GM23338 (cell line): ENCODE measurements at places on chromosomes 12 and 14.

- H3K4me3 ChIP-seq: no peak overlapping the region
- no peaks in the 10 kb centered on the region for H3K27me3 ChIP-seq
- no peak overlapping the region for H3K27ac ChIP-seq
- no peak for DNase-seq
These were observed 49.3 kb downstream of the DDHD1 start for GRCh38 chr14:53103636-53104340.

DNA sequence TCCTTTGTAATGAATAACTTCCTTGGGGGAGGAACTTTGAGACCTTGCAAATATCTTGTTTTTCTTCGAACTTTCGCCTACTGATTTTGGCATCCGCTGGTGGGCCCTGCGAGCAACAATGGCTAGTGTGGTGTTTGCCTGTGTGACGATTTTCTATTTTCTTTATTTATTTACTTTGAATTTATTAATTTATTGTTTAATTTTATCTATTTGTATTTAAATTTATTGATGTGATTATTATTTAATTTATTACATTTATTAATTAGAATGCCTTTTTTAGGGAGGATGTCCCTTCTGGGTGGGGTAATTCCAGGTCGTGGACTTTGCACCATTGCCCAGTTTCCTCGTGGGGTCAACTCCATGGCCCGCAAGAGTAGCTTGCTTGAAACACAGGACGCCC, 149.7 kb downstream of the ZNF664 start:
- H3K4me1 ChIP-seq: peaks cover 23% of the 10 kb centered on the region
- H3K4me3 ChIP-seq: no peak overlapping the region
- no peaks in the 10 kb centered on the region for H3K27me3 ChIP-seq
- DNase-seq: no peak
- no peaks in the 10 kb centered on the region; the same call in 1 of the 2 replicates for H3K36me3 ChIP-seq
- no peak overlapping the region for H3K27ac ChIP-seq

DNA sequence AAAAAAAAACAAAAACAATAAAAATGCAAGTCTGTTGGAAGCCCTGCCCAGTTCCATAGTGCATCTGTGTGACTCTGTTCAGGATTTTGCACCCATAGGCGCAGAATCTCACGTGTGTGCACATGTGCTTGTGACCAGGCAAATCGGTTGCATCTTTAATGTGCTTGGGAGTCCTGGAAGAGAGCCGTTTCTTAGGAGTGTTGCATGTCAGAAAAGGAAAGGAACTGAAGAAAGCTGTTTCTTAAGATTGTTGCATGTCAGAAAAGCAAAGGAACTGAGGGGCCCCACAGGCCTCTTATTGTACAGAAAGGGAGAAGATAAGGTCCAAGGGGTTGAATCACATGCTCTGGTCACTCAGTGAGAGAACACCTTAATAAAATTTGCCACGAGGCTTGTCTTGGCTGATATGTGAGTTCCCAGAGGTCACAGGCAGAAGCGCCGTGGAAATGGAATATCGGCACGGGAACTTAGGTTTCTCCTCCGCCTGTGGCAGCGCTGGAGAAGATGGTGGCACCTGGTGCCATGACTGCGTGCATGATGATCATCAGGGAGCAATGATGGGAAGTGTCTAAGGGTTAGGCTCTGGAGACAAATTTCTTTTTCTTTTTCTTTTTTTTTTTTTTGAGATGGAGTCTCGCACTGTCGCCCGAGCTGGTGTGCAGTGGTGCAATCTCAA, 90.0 kb downstream of the LRRC74A start:
- H3K27me3 ChIP-seq: no peaks in the 10 kb centered on the region
- no peak for DNase-seq
- H3K4me3 ChIP-seq: no peak overlapping the region
- H3K4me1 ChIP-seq: peaks cover 39% of the 10 kb centered on the region
- no peak overlapping the region for H3K27ac ChIP-seq
- no peaks in the 10 kb centered on the region for H3K36me3 ChIP-seq

GRCh38 chr12:15278816-15279658, 43.3 kb upstream of the PTPRO start:
- no peak overlapping the region for H3K4me3 ChIP-seq
- no peaks in the 10 kb centered on the region for H3K4me1 ChIP-seq
- H3K36me3 ChIP-seq: no peaks in the 10 kb centered on the region

DNA sequence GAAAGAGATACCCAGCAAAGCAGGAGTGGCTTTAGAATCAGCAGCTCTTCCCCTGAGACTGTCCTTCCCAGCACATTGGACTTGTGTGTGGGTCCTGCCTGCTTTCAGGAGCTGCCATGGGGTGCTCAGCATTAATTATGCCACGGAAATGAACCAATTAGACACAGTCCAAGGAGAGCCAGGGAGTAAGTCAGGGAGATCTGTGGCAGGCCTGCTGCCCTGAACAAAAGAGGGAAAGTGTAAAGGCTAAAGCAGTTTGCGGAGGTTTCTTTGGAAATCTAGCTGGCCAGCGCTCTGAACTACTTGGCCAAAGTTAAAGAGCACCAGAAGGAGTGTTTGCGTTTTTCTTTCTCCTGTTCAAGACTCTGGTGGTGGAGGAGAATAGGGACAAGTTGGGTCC, 65.7 kb upstream of the SRSF5 start:
- no peaks in the 10 kb centered on the region for H3K27me3 ChIP-seq
- H3K36me3 ChIP-seq: no peaks in the 10 kb centered on the region
- no peak overlapping the region for H3K4me3 ChIP-seq
- peaks cover 17% of the 10 kb centered on the region for H3K4me1 ChIP-seq
- H3K27ac ChIP-seq: no peak overlapping the region
- DNase-seq: no peak

GRCh38 chr14:99468836-99469592, 11.6 kb downstream of the SETD3 start:
- H3K4me1 ChIP-seq: peaks cover 22% of the 10 kb centered on the region
- DNase-seq: no peak
- no peak overlapping the region for H3K27ac ChIP-seq
- no peaks in the 10 kb centered on the region for H3K36me3 ChIP-seq
- no peaks in the 10 kb centered on the region for H3K27me3 ChIP-seq
- H3K4me3 ChIP-seq: no peak overlapping the region

DNA sequence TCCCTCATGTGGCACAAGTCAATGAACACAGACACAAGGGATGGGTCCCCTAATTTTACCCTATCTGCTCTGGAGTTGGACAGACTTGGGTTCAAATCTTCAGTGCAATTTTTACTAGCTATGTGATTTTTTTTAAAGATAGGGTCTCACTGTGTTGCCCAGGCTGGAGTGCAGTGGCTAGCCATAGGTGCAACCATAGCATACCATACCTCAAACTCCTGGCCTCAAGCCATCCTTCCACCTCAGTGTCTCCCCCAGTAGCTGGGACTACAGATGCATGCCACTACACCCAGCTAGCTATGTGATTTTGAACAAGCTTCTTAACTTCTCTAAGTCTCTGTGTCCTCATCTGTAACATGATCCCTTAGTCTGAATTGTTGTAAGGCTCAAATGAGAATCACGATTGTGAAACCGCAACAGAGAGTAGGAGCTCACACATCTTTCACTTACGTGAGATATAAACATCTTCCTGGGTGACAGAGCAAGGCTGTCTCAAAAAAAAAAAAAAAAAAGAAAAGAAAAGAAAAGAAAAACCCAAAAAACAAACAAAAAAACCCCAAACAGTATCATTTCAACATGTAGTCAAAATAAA, 4.7 kb downstream of the CALCOCO1 start:
- H3K27me3 ChIP-seq: no peaks in the 10 kb centered on the region
- H3K36me3 ChIP-seq: no peaks in the 10 kb centered on the region
- H3K4me1 ChIP-seq: no peaks in the 10 kb centered on the region
- DNase-seq: no peak
- no peak overlapping the region for H3K27ac ChIP-seq

GRCh38 chr14:95513291-95513690, 3.2 kb downstream of the SYNE3 start:
- no peak overlapping the region for H3K4me3 ChIP-seq
- H3K27me3 ChIP-seq: peaks cover 34% of the 10 kb centered on the region
- H3K4me1 ChIP-seq: peaks cover 3% of the 10 kb centered on the region; the same call in 1 of the 2 replicates
- H3K36me3 ChIP-seq: no peaks in the 10 kb centered on the region
- DNase-seq: no peak

GRCh38 chr12:121005346-121005815, 10.9 kb downstream of the C12orf43 start:
- no peaks in the 10 kb centered on the region for H3K27me3 ChIP-seq
- peak; percentile 87 for DNase-seq
- H3K4me1 ChIP-seq: no peaks in the 10 kb centered on the region
- H3K4me3 ChIP-seq: no peak overlapping the region
- H3K36me3 ChIP-seq: peaks cover 19% of the 10 kb centered on the region
- no peak overlapping the region for H3K27ac ChIP-seq

GRCh38 chr12:91617818-91618217, 435.2 kb upstream of the DCN start:
- H3K4me3 ChIP-seq: no peak overlapping the region
- 0 out of 2 replicates have a peak, but pooled peaks cover 5% of the 10 kb centered on the region for H3K4me1 ChIP-seq
- H3K27me3 ChIP-seq: no peaks in the 10 kb centered on the region
- H3K36me3 ChIP-seq: no peaks in the 10 kb centered on the region

GRCh38 chr14:97120611-97121031, 323.4 kb downstream of the VRK1 start:
- no peaks in the 10 kb centered on the region for H3K36me3 ChIP-seq
- no peak overlapping the region for H3K27ac ChIP-seq
- H3K4me1 ChIP-seq: no peaks in the 10 kb centered on the region
- DNase-seq: no peak
- H3K27me3 ChIP-seq: no peaks in the 10 kb centered on the region
- H3K4me3 ChIP-seq: no peak overlapping the region

- H3K27me3 ChIP-seq: no peaks in the 10 kb centered on the region
- H3K36me3 ChIP-seq: no peaks in the 10 kb centered on the region
- no peak for DNase-seq
- no peaks in the 10 kb centered on the region for H3K4me1 ChIP-seq
- H3K27ac ChIP-seq: no peak overlapping the region
- H3K4me3 ChIP-seq: no peak overlapping the region
These were observed 26.6 kb downstream of the PRKCH start for GRCh38 chr14:61347826-61348443.

DNA sequence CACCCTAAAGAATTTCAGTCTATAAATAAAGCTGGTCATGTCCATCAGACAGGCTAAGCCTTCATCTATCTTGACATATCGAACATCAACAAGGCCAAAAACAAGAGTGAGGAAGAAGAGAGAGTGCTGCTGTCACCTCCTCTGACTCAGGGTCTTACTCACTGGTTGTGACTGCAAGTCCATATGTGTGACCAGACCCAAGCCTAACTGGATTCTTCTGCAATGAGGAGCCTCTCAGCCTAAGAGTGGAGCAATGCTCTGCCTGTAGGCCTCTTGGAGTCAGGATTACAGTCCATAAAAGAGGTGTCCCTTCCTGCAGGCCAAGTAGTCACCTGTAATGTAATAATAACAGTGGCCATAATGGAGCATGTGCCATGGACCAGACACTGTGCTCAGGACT, 121.2 kb upstream of the SLC35F4 start:
- no peaks in the 10 kb centered on the region for H3K4me1 ChIP-seq
- H3K4me3 ChIP-seq: no peak overlapping the region
- no peak for DNase-seq
- H3K27me3 ChIP-seq: no peaks in the 10 kb centered on the region
- no peaks in the 10 kb centered on the region for H3K36me3 ChIP-seq
- H3K27ac ChIP-seq: no peak overlapping the region

- H3K27ac ChIP-seq: no peak overlapping the region
- no peak overlapping the region for H3K4me3 ChIP-seq
- DNase-seq: no peak
- peaks cover 4% of the 10 kb centered on the region; the same call in 1 of the 2 replicates for H3K36me3 ChIP-seq
These were observed 38.1 kb downstream of the CIT start for GRCh38 chr12:119838826-119839600.

- no peaks in the 10 kb centered on the region for H3K27me3 ChIP-seq
- DNase-seq: no peak
- no peaks in the 10 kb centered on the region for H3K36me3 ChIP-seq
- no peak overlapping the region for H3K4me3 ChIP-seq
These were observed 26.1 kb upstream of the SERPINA6 start for GRCh38 chr14:94349276-94349675.

- no peaks in the 10 kb centered on the region for H3K36me3 ChIP-seq
- H3K27ac ChIP-seq: no peak overlapping the region
- H3K4me3 ChIP-seq: no peak overlapping the region
- peaks cover 9% of the 10 kb centered on the region; the same call in 1 of the 2 replicates for H3K4me1 ChIP-seq
- no peaks in the 10 kb centered on the region for H3K27me3 ChIP-seq
- no peak for DNase-seq
These were observed 284.2 kb upstream of the ATP2B1 start for GRCh38 chr12:89992668-89993451.

- H3K27ac ChIP-seq: no peak overlapping the region
- H3K4me1 ChIP-seq: peaks cover 10% of the 10 kb centered on the region
- no peaks in the 10 kb centered on the region for H3K36me3 ChIP-seq
- no peak for DNase-seq
- no peaks in the 10 kb centered on the region for H3K27me3 ChIP-seq
These were observed 1.6 kb downstream of the LTA4H start for GRCh38 chr12:96033549-96034389.

GRCh38 chr12:52506858-52507715, 13.1 kb downstream of the KRT5 start:
- no peaks in the 10 kb centered on the region for H3K36me3 ChIP-seq
- DNase-seq: peak; percentile 80
- H3K27ac ChIP-seq: no peak overlapping the region
- H3K27me3 ChIP-seq: no peaks in the 10 kb centered on the region

GRCh38 chr12:65499167-65499566, 220.7 kb downstream of the MSRB3 start:
- H3K4me1 ChIP-seq: 0 out of 2 replicates have a peak, but pooled peaks cover under 1% of the 10 kb centered on the region
- H3K4me3 ChIP-seq: no peak overlapping the region
- DNase-seq: no peak

DNA sequence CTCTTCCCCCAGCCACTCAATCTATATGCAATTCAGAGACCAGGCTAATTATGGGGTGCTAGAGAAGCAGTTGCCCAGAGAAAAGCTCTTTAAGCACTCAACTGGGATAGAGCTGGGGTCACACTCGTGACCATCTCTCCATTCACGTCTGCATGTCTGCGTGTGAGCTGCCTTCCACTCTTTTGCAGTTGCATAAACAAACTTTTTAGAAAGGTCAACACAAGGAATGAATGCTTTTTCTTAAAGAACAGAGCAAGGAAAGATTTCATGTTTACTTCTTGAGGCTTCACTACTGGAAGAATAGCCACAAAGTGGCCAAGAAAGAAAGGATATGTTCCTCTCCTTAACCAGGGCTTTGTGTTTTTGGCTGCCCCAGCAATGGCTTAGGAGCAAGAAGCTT, 151.1 kb downstream of the SAMD4A start:
- H3K27me3 ChIP-seq: no peaks in the 10 kb centered on the region
- no peak overlapping the region for H3K27ac ChIP-seq
- H3K4me3 ChIP-seq: no peak overlapping the region
- no peak for DNase-seq

GRCh38 chr14:77838831-77839511, 39.1 kb downstream of the ADCK1 start:
- H3K4me3 ChIP-seq: no peak overlapping the region
- DNase-seq: peak; percentile 19
- no peaks in the 10 kb centered on the region for H3K36me3 ChIP-seq
- H3K27me3 ChIP-seq: no peaks in the 10 kb centered on the region
- no peak overlapping the region for H3K27ac ChIP-seq
- no peaks in the 10 kb centered on the region for H3K4me1 ChIP-seq

DNA sequence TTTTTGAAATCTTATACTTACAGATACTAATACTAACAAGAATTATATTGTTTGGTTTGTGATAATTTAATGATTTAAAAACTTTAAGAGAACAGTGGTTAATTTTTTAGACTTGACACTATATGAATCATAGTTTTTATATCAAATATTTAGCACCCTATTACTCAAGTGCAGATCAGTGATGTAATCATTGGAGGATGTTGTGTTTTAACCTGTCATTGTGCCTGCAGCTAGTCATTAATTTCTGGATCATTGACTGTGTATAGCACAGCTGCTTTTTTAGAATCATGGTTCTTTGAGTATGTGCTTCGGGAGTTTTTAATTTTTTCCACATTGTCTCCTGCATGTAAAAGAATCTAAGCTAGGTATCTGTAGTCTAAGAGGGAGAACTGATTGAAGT, 17.3 kb downstream of the ARID4A start:
- H3K4me1 ChIP-seq: no peaks in the 10 kb centered on the region
- H3K27me3 ChIP-seq: no peaks in the 10 kb centered on the region
- H3K36me3 ChIP-seq: peaks cover 5% of the 10 kb centered on the region; the same call in 1 of the 2 replicates
- no peak for DNase-seq
- no peak overlapping the region for H3K27ac ChIP-seq
- H3K4me3 ChIP-seq: no peak overlapping the region
